ENCODE measurements at places on chromosomes 5 and 9.

- DNase-seq, result no peak
Observed at GRCh38 chr5:81854915-81855314, 104.0 kb upstream of the SSBP2 start.

GRCh38 chr5:135135530-135136226, 101.7 kb upstream of the PITX1 start:
- DNase-seq, result no peak

GRCh38 chr5:93580063-93580926, 724 bp downstream of the NR2F1-AS1 start:
- DNase-seq, result no peak

DNA sequence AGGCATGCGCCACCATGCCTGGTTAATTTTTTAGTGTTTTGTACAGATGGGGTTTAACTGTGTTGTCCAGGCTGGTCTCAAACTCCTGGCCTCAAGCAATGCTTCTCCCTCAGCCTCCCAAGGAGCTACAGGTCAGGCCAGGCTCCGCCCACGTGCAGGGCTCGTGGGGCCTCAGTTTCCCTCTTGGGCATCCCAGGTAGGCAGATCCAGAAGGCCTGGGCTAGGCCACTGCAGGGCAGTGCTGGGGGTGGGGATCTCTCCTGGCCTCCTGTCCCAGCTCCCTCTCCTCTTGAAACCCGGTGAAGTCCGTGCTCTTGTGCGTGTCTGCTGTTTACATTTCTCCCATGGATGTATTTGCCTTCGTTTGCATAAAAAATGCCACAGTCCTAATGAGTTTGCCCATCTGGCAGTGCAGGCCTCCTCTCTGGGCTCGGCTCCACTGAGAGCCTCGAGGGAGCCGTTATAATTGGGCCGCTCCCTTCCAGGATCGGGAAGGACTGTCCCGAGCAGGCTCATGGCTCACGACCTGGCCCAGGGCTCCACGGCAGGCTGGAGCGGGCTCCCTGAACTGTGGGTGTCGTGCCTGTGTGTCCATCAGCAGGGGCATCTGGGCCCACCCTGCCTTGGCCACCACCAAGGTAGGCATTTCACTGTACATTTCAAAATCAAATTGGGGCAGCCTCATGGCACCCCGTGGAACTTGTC, 52.6 kb upstream of the RUFY1 start:
- no peak for DNase-seq

DNA sequence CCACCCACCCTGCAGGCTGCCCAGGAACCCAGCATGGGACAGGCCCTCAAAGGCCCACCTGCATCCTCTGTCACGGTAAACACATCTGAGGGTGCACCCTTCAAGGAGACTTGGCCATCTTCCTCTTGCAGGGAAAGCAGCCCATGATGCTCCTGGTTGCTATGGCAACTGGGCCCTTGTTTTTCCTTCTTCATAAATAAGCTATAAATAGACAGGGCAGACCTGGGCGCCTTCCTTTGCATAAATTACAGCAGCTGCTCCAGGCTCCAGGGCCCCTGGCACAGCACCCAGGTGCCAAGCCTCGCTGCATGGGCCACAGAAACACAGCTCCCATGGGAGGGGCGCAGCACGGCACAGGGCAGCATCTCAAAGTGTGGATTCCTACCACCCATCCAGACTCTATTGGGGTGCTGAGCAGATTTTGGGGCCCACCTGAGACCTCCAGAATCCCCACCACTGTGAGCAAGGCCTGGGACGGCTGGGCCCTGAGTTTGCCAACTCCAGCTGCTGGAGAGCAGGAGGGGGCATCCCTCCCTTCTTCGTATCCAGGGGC, 5.8 kb upstream of the PSMB7 start:
- no peak for DNase-seq

GRCh38 chr5:6718161-6718681, 5.0 kb downstream of the TENT4A start:
- DNase-seq, result no peak

DNA sequence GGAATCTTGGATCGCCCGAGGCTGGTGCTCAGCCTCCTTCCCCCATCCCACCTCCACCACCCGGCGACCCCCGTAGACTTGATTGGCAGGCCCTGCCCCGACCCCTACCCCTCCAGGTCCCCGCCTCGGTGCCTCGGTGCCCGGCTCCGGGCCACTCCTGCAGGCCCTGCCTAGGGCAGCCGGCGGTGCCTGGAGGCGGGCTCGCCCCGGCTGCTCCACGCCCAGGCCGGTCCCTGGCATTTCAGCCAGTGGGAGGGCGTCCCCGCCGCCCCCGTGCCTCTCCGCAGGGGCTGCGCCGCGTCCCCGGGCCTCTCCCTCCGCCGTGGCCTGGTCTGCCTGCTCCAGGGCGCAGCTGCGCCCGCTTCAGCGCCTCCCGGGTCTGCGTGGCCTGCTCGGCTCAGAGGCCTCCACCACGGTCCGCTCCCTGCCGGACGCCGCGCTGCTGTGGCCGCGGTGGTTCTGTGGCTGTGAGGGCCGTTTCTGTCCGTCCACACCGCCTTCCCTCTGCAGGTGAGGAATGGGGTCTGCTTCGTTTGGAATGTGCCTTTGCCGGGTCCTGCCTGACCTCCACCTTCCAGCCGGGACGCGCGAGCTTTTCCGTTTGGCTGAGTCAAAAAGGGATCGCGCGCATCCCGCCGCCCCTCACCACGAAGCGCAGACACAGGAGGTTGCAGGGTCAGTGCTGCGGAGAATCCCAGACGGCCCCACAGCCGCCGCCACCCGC, 48.3 kb upstream of the IRX4 start:
- DNase-seq, result no peak

DNA sequence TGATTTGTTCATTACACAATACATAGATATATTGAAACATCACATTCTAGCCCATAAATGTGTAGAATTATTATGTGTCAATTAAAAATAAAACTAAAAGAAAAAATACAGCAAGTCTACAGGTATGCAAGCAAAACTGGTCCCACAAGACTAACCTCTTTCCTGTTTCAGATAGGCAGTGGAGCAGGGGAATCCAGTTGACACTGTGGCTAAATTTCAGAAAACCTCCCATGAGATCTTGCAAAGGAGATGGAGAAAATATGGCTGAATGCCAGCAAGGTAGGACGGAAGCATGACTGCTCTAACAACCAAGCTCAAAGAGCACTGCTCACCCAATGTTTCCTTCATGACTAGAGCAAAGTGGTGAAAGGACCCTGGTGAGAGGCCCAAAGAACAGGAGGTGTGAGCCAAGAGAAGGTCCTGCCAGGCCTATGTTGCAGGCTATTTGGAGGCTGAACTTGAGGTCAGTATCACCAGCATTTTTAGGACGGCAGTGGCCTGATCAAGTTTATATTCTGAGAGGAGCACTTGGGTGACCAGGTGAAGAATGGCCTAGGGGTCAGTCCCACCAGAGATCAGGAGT, 1.1 kb upstream of the SH3TC2 start:
- DNase-seq, result no peak

GRCh38 chr5:174773371-174773770, 49.0 kb downstream of the MSX2 start:
- no peak for DNase-seq

GRCh38 chr5:83947763-83948162, 227.1 kb upstream of the HAPLN1 start:
- no peak for DNase-seq

DNA sequence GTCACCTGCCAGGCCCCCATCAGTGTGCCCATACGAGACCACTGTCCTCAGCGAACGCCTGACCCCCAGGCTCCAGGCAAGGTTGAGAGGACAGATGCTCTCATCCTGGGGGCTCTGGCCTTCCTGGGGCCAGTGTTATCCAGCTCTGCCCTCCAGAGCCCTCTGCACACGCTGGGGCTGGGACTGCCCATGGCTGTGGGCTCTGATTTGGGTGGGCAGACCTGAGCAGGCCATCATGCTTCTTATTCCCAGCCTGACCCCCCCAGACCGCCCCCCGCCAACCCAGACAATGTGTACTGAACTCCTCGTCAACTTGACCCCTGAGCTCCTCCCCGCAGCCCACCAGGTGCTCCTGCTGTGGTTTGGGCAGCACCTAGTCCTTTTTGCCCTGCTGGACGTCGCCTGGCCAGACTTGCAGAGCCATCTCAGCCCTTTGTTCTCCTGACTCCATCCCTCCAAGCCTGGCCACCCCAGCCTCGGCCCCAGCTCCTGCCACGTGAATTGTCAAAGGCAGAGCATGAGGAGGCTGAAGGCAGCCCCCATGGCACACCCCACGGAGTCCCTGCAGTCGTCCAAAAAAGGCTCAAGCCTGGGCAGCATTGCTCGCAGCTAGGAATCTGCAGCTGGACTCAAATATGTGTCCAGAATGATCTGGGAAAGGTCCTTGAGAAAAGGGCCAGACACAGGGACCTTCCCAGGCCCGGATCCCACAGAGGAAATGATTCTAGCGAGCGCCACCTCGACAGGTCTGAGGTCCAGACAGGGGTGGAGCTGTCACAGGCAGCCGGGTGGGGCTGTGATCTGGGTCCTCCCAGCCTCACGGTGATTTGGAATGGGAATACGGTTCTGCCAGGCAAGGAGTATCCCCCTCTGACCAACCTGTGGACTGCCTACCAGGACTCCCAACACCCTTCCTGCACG, 87.0 kb downstream of the ADAMTS2 start:
- DNase-seq, result no peak

DNA sequence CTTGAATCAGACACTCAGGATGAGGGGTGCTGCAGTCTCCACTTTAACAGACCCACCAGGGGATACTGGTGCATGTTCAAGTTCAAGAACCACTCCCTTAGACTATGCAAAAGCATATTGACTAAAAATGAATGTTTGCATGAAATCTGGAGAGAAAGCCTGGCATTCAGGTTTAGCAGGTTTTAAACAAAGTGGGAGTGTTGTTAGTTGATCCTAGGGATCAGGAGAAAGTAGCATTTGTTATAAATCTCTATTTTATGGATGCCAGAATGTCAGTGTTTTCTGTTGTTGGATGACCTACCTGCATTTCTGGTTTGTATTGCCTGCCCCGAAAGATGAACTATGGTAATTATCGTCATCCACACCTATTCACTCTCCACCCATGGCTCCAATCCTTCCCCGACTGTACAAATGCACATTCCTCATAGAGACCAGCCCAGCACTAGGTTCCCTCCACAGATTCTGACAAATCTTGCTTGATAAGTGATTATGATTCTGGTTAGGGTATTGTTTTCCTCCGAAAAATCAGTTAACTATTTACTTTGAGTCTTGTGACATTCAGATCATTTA, 17.2 kb downstream of the TMEM252 start:
- DNase-seq, result no peak

DNA sequence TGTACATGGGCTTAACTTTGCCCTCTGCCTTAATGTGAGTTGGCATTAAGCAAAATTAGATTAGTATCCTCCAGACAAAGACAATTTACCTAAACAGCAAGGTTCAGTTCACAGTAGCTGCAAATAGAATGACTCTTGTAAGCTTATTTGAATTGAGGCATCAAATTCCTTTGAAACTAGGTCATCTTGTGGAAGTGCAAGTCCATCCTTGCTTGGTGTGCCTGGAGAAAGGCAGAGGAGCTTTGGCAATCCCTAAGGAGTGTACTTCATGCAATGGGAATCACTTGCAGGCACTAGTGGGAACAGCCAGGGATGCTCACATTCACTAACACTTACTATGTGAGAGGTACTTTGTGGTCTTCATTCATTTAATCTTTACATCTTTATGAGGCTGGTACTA, 118.3 kb downstream of the DRD1 start:
- no peak for DNase-seq

DNA sequence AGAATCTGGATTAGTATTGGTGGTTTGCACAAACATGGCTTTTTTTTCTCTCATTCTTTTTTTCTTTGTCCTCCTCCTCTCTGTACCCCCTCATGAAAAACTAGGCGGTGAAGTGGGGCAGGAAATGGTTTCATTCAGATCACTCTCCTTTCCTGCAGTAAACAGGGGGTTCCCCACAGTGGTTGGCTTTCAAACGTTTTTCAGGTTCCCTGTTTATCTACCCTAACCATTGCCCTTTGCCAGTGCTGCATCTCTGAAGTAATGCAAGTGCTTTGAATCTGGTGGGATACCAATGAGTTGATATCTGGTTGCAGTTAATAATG, 29.8 kb downstream of the NR4A3 start:
- DNase-seq, result no peak

DNA sequence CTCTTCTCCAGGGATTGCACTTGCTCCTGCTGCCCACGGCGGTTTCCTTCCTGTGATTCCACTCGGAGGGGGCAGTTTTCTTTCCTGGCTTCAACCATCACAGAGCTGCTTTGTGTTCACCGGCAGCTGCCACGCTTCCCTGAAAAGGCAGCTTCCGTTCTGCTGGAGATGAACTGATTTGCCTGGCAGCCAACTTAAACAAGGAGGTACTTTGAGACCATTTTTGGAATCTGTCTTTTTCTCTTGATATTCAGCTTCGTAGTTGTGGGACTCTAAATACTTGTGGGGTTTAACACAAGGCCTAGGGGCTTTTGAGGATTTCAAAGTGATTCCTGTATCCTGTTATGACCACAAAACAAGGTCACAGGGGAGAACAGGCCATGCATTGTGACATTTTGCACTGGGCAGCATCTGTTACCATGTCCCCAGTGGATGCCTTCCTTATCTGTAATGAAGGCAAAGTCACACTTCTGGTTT, 192.0 kb downstream of the MTRR start:
- DNase-seq, result no peak
